Hair follicular keratinocyte (primary cell): ENCODE measurements at places on chromosomes 12 and 14. TPM values are rescaled to one million over a fixed set of nuclear protein-coding genes. Genes with fewer than 3 reads are reported as not detected.

Gene SDSL
- total RNA-seq = 3.3 and 9.1 TPM in 2 replicates

Gene PRIMA1
- not detected in 2 replicates for total RNA-seq

Gene BDKRB2
- 10.5 and 20.1 TPM in 2 replicates for total RNA-seq

Gene VRTN
- total RNA-seq = not detected in 2 replicates

Gene ZNF891
- 0.11 and 0.23 TPM in 2 replicates for total RNA-seq
